Stimulated activated CD8-positive, alpha-beta memory T cell treated with anti-CD3 and anti-CD28 coated beads, Interleukin-2, amount 100 ng/mL, for 48 hours (primary cell): ENCODE measurements at places on chromosomes 7 and 10.

- no peak for DNase-seq
These were observed 5.8 kb downstream of the ANTXRL start for GRCh38 chr10:46292573-46293023.

GRCh38 chr10:28722065-28722803, 44.9 kb downstream of the BAMBI start:
- DNase-seq = no peak

DNA sequence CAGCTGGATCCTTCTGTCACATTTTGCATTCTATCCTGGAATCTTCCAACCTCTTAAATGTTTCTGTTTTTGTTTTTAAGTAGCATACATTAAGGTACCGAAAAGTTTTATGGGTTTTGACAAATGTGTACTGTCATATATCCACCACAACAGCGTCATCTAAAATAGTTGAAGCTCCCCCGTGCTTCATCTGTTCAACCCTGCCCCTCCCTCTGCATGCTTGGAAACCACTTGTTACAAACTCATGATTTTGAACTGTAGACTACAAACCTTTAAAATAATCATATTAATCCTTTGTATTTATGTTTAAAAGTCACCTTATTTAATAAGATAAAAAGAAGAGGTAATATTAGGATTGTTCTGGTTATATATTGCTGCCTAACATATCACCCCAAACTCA, 182.8 kb upstream of the SMIM30 start:
- no peak for DNase-seq

DNA sequence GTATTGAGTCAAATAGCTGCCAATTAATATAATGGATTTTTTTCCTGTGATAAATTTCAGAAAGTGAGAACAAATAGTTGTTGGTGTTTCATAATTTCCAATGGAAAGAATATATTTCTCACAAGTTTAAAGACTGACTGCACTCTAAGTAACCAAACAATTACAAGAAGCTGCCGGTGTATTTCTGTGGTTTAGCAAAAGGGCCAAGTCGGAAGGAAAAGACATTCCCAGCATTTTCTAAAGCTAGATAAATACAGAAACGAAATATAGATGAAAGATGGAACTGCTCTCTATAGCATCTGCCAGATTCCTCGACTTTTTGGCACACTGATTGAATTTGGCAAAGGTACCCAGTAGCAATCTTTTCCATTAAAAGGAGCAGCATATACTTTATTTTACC, 92.7 kb upstream of the MKX start:
- DNase-seq = no peak

DNA sequence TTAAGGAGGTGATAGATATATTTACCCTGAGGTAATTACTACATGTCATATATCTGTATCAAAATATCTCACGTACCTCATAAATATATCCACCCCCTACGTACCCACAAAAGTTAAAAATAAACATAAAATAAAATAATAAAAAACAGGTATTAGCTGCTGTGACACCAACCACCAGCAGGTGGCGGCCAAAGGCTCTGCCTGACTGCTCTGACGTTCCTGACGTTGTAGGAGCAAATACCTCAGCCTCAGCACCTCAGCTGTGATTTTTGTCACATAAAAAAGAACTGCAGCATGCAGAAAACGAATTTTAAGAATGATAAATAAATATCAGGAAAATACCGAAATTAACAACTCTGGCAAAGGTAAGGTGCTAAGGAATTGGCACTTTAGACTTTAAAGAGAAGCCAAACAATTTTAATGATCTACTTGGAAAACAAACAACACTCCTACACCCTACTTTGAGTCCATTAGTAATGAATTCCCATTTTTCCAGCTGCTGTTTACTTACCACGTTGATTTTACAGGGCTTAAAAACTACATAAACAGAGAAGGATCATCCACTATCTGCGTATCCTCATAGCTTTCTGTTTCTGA, 125.4 kb upstream of the TARP start:
- DNase-seq = peak; percentile 19

- DNase-seq = no peak
These were observed 942.4 kb downstream of the XPNPEP1 start for GRCh38 chr10:108980869-108981268.

GRCh38 chr10:110529596-110530011, 31.9 kb downstream of the DUSP5 start:
- no peak for DNase-seq

- DNase-seq = no peak
These were observed 15.3 kb downstream of the UCMA start for GRCh38 chr10:13218878-13219277.

DNA sequence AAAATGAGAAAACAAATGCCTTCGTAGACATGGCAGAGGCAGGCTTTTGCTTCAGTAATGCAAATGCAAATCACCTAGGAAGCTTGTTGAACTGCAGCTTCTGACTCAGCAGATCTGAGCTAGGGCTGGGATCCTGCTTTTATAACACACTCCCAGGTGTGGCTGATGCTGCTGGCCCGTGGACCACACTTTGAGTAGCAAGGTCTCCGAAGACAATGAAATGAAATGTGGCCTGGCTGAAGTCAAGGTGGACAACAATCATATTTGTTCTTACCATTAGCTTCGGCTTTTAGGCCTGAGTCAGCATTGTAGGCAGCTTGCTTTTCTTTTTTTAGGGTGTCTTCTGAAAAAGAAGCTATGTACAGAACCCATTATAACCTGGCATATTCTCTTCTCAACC, 26.3 kb downstream of the COL17A1 start:
- DNase-seq = no peak
